ENCODE measurements at places on chromosomes 16 and 17.

DNA sequence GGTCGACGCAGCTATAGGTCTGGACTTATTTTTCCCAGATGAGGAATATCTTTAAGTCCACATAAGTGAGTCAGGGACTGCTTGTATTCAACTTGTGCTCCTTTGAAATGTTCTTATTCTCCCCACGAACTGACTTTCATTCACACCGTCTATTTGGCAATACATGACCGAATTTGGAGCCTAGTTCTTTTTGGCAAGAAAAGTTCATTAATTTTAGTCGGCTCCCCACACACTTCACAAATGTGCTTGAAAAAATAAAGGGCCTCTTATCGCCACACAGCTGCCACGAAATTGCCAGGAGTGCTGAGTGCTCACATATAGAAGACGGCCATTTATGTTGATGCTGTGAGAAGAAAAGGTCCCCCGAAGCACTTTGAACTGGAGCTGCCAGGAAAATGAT, 152.6 kb downstream of the PRKCA start:
- no peak for DNase-seq

DNA sequence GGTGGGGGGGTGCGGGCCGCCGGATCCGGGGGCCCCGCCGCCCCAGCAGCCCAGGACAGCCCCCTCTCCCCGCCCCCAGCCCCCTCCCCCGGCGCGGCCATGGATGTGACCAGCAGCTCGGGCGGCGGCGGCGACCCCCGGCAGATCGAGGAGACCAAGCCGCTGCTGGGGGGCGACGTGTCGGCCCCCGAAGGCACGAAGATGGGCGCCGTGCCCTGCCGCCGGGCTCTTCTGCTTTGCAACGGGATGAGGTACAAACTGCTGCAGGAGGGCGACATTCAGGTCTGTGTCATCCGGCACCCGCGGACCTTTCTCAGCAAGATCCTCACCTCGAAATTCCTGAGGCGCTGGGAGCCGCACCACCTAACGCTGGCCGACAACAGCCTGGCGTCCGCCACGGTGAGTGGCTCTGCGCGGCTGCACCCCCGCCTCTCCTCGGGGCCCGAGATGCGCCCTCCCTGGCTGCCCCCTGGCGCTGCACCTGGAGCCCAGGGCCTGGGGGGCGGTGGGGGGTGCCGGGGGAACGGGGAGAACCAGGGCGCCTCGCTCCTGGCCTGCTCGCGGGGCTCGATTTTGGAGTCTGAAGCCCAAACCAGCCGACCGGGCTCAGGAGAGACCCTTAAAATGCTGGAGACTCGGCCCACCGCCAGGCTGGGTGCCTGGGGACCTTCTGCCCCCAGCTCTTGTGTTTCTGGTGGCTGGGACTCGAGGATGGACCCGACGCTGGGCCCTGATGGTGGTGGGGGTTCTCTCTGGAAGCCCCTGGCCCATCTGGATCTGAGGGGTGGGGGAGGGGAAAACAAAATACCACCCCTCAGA, 744 bp downstream of the CMIP start:
- no peak for DNase-seq

DNA sequence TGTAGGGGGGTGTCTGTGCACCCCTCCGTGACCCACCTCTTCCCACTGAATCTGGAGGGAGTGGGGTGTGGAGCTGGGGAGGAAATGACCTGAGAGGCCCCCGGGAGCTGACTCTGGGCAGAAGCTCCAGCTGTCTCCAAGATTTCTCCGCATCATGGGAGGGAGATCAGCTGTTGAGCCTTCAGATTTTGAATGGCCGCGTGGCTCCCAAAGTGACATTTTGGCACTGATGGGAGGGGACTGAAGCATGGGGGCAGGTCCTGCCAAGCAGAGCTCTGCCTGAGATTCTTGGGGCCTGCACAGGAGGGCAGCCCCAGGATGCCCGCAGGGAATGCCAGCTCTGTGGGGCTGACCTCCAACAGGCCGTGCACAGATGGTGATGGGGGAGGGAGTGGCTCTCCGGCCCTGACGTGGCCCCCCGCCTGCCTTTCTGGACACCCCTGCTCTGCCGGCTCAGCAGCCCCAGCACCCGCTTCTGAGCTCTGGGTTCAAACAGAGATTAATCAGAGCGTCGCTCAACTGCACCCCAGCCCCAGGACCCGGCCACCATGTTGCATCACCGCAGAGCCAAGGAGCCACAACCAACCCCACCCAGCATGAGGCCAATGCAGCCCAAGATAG, 25.3 kb upstream of the UBE2I start:
- DNase-seq: no peak

DNA sequence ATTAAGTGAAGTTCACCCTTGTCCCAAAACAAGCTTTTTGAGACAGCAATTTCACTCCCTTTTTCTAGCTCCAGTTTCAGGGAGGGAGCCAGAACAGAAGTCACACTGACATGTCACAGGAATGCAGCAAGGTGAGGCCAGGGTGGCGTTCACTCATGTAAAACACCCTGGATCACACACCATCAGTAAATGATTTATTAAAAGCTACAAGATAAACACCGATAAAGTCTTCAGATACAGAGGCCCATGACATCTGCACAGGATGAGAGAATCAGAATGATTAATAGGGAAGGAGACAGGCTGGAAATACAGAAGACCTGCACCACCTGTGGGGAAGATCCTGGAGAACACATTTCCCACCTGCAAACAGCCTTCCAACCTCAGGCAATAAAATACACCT, 77.5 kb upstream of the DYNLRB2 start:
- no peak for DNase-seq

DNA sequence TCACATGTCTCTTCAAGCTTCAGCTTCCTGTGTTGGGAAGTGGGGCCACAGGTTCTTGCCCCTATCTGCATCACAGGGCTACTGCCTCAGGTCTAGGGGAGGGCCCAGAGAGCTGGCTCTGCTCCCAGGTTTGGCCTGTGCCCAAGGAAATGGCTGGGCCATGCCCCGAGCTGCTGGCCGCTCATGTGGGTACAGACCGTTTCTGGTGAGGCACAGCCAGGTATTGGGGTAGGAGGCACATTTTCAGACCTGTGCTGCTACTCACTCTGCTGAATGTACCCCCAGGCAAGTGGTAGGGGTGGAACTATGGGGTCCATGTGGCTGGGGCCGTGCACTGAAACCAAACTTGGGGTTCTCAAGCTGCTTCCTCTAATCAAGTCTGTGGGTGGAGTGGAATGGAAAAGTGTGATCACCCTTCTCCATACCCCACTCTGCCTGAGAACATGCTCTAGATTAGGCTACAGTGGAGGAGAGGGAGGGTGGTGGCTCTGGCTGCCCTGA, 4.6 kb downstream of the GAS2L2 start:
- DNase-seq: no peak

GRCh38 chr17:35057332-35057915, 6.1 kb downstream of the RFFL start:
- DNase-seq: no peak

GRCh38 chr16:2244926-2245795, 6.2 kb downstream of the ECI1 start:
- DNase-seq: no peak

GRCh38 chr17:51733166-51733565, 425.3 kb downstream of the CA10 start:
- no peak for DNase-seq

DNA sequence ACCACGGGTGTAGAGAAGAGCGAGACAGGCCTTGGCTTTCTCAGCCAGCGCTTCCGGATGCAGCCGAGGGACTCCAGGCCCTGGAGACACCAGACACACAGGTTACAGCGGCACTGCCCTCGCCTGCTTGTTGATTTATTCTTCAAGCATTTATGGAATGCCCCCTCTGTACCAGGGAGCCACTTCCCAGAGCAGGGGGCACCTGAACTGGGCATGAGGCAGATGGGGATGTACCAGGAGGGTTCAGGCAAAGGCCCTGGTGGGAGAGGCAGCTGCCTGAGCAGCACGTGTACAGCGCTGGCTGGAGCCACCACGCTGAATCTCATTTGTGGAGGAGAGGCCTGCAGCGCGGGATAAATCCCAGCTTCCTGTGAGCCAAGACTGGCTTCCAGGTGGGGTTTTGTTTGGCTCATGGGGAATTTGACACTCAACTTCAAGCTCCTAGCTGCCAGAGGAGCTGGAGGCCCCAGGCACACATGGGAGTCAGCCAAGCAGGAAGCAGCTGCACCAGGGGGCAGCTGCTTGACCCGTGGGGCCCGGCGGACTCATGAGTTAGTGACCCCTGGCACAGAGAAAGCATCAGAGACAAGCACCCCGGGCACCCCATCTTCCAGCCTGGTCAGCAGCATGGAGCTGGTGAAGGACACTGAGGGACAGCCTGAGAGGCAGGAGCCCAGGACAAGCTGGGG, 59.7 kb downstream of the IL21R start:
- no peak for DNase-seq

- no peak for DNase-seq
These were observed 37.7 kb downstream of the DUSP14 start for GRCh38 chr17:37527249-37527851.

DNA sequence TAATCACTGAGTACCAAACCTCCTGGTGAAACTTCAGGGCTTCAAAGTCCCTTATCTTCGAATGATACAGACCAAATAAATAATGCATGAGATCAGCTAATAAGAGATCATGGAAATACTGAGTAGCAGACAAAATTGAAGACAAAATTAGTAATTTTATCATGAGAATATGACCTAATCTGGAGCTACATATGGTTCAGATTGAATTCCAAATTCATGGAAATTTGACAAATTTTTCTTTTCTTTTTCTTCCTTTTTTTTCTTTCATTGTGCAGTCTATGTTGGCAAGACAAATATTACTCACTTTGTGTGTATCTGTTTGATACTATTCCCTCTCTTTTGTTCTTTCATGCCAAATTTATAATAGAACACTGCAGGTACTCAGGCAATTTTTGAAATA, 218.1 kb upstream of the KCNJ16 start:
- DNase-seq: no peak

GRCh38 chr16:80027007-80027965, 426.7 kb upstream of the MAF start:
- DNase-seq: peak; percentile 17

GRCh38 chr16:57260294-57260929, 15.4 kb downstream of the ARL2BP start:
- DNase-seq: no peak

DNA sequence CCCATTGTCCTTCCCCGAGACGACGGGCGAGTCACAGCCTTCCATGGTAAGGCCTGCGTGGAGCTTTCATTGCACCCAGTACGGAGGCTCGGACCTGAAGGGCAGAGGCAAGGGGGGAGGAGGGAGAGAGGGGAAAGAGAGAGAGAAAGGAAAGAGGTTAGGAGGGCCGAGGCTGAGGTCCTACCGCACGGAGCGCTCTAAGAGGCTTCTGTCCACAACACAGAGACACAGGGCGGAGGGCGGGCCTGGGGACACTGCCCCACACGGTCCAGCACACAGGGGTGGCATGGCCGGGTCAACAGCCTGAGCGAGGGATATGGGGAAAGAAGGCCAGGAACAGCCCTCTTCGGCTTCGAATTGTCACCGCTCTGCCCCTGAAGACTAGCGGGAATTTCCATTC, 87.8 kb downstream of the ZFHX3 start:
- DNase-seq: no peak

DNA sequence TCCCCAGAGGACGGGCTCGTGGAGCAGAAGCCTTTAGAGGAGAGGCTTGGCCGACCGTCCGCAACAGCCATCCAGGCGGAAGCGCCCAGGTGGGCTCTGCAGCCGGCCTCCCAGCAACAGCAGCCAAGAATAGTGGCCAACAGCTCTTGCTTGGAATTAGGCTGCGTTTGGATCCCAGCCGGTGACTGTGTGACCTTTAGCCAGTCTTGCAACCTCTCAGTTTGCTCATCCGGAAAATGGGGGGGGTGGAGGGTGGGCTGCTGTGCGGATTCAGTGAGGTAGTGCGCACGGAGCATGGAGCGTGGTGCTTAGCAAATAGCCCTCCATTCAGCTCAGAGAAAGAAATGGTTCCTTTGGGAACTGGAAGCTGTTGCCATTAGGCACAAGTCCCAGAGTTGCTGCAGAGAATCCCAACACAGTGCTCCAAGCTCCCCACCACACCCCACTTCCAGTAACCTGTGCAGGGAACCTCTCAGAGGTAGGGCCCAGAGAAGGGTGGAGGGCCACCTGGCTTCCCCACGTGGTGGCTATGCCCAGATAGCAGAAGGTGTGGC, 46.7 kb downstream of the RTN4RL1 start:
- DNase-seq: no peak

- DNase-seq: no peak
These were observed 111.7 kb downstream of the ABCA8 start for GRCh38 chr17:68843522-68843921.

DNA sequence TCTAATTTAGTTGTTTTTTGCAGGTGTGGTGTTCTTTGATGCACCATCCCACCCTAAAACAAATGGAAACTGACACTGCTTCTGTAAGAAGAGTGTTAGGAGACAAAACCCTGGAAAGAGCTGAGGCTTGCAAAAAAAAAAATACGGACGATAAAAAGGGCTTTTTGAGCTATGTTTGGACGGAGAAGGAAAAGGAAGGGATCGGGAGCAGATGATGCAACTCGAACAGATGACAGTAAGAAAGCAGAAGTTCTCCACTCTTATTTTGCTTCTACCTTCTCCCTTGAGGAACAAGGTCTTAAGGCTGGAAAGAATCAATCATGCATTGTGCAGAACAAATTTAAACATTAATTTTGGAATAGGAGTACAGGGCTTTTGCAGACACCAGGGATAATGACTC, 136.7 kb downstream of the MAF start:
- no peak for DNase-seq

DNA sequence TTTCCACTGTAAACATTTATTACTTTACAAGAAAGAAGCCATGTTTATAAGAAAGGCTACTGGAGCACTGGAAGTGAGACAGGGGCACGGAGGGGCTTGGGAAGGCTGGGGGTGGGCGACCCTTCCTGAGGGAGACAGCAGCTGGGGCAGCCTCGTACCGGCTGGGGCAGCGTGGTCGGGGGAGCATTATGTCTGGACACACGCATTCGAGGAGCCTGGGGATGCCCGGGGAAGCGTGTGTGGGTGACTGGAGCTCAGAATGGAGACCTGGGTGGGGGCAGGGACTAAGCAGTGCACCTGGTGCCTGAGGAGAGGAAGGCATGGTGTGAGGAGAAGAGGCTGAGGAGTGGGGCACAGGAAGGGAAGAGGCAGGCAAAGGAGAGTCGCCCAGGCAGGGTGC, 64.5 kb downstream of the SRCIN1 start:
- DNase-seq: no peak

GRCh38 chr17:81382851-81383250, 12.4 kb upstream of the BAHCC1 start:
- DNase-seq: no peak

- no peak for DNase-seq
These were observed 42.1 kb upstream of the METRNL start for GRCh38 chr17:83037084-83037873.

GRCh38 chr16:89422527-89422904, 67.8 kb downstream of the ANKRD11 start:
- no peak for DNase-seq

All from stimulated activated CD4-positive, alpha-beta T cell treated with anti-CD3 and anti-CD28 coated beads, TNF-alpha, amount 100 ng/mL, for 1 hour (primary cell).